ENCODE measurements at places on chromosomes 2 and 18.
A peak's percentile ranks its signal among the peaks of the same experiment; 100 is the strongest.

DNA sequence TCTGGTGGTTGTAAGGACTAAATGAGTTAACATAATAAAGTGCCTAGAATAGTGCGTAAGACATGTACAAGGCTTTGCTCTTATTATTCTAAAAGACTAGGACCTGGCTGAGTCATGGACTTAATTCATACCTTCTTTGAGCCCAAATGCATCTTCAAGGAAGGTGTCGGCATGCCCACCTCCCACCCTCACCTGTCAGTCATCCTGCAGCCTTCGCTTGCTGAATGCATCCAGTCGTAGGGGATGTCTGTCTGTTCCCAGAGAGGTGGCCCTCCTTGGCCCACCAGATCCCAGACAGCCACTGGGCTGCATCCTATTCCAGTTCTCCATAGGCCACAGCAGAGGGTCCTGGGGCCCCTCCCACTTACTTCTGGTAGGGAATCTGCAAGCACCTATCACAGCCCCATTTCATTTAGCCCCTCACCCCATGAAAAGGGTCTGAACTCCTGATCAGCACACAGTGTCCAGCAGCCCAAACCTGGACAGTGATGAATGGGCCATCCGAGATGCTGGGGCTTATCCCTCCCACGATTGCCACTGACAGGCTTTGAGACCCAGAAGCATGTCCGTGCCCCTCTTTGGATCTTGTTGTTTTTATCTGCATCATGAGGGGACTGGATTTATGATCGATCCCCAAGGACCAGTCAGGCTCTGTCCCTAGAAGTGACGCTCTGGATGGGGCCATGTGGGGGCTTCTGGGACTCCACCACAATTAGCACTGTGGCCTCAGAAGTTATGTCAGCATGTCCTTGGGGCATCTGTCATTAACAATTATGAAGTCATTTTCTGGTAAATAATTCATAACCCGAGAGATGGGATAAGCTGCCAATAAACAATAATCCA lies 101.1 kb downstream of the KLHL29 start:
- DNase-seq = no peak

DNA sequence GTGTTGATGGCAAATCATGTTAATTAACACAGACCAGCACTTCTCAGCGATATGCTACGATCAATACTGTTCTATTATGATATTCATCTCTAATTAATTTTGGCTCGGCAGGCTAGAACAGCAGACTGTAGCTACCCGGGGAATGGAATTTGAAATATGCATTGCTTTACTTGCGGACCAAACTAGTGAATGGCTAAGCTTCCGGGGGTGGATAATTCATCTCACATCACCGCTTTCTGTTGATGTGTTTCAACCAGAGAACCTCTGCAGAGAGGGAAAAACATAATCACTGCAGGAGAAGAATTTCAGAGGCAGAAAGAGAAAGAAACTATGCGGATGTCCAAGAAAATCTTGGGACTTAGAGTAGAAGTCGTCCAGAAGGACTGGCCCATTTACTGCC lies 490.9 kb downstream of the STK39 start:
- peak; percentile 7 for DNase-seq

DNA sequence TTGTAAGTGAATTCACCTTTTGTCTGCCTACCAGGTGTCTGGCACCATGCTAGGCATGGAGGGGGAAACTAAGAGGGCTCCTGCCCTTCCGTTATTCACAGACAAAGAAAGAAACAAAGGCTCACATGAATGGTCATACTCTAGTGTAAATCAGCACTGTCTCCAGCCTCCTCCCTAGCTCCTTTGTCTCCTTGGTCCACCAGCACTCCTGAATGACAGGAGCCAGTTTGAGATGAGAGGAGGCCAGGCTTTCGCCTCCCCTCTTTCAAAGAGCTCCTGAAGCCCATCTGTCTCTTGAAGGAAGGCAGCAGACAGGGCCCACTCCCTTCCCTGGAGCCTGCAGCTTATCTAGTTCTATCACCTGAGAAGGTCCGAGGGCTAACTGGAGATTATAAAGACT lies 18.7 kb downstream of the SATB2 start:
- no peak for DNase-seq

- no peak for DNase-seq
Measured at GRCh38 chr2:226725126-226725860, 74.3 kb downstream of the IRS1 start.

GRCh38 chr18:50970006-50970405 lies 2.2 kb downstream of the ELAC1 start:
- no peak for DNase-seq
